Activated T-helper 1 cell treated with Interleukin-2 at 50 U/mL for 16 hours (primary cell): ENCODE measurements at places on chromosomes 16 and 17.
A peak's percentile ranks its signal among the peaks of the same experiment; 100 is the strongest.

- no peak for DNase-seq
These were observed 38.6 kb upstream of the TENT4B start for GRCh38 chr16:50114357-50115129.

DNA sequence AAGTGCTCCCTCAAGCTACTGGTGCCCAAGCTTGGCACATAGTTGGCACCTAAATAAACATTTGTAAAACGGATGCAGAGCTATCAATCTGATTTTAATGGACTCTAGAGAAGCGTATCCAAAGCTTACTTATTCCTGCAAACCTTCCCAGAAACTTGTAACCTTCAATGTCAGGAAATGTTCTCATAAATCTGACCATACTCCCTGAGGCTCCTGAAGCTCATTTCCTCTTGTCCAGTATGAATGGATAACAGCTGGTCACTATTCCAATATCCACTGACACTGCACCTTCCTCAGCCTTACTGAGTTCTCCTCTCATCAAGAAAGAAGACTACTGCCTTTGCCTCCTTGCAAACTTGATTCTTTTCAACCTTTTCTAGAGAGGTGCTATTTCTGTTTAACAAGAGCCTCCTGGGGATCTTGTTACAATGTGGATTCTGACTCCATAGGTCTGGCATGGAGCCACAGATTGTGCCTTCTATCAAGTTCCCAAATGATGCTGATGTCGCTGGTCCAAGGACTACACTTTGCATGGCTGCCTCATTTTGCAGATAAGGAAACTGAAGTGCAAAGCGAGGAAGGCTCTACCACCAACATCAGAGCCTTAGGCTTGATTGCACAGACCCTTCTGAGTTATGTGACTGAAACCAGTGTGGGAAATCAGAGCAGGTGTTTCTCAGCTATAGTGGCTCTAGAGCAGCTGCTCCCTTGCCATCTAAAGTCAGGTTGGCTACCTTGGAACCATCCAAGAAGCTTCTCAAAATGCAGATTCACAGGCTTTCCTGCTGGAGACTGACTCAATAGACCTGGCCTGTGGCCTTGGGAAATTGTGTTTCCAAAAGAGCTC is 377.8 kb downstream of the SOX9 start:
- DNase-seq: no peak

- DNase-seq: peak; percentile 10
These were observed 674 bp downstream of the C17orf75 start for GRCh38 chr17:32341141-32341856.

GRCh38 chr16:9787717-9788116 is 394.5 kb downstream of the GRIN2A start:
- no peak for DNase-seq

DNA sequence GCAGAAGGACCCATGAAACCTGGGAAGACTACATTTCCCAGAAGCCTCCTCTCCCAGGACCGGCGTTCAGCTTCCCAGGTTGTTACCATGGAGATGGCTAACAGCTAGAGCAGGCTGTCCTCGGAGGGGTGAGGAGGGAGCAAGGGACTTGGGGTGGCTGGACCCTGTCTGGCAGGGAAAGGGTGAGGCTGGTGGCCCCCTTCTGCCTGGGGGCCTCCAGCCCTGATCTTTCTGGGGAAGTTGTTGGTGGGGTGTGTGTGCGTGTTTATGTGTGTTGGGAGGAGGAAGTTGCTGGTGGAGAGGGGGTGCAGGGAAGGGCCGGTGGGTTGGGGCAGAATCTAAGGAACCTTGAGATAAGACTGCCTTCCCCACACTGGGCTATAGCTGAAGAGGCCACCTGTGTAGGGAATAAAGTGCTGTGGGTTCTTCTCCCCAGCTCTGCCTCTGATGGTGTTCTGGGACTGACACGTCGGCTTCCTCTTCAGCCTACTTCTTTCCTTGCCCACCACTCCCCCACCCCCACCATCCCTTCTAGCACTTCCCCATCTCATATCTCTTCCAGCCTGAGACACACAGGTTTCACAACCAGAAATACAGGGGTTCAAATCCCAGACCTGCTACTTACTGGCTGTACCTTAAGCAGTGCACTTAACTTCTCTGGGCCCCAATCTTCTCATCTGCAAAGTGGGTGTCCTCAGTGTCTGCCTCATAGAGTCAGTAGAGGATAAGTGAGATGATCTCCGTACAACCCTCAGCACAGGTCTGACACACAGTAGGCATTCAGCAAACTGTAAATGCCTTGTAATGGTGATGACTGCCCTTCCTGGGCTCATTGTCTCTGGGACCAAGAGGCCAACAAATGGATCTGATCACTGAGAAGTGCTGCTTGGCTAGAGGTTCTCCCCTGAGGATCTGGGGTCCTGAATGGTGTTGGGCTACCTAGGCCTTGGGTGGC is at the start of gene DRC7:
Gene DRC7, plus strand, starts transcription at position 82 of the 955 bp plus-strand sequence. CDS start 3,144 bp downstream, outside the sequence.
- no peak for DNase-seq

- no peak for DNase-seq
These were observed 281.5 kb downstream of the SNX29 start for GRCh38 chr16:12257926-12258561.

DNA sequence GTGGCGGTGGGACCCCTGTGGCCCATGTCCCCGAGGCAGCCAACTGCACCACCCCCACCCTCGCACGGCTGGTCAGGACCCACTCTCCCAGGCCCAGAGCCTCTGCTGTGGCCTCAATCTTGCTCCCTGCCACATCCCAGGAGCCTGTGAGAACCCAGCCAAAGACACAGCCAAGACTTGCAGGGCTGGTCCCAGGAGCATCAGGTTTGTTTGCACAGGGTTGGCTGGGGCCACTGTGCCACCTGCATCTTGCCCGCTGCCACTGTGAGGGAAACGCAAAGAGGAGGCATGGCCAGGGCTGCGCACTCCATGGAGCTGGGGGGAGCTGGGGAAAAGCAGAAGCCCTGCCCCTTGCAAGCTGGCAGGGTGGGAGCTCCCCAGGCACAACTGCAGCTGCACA is 92.5 kb downstream of the SSH2 start:
- DNase-seq: no peak

DNA sequence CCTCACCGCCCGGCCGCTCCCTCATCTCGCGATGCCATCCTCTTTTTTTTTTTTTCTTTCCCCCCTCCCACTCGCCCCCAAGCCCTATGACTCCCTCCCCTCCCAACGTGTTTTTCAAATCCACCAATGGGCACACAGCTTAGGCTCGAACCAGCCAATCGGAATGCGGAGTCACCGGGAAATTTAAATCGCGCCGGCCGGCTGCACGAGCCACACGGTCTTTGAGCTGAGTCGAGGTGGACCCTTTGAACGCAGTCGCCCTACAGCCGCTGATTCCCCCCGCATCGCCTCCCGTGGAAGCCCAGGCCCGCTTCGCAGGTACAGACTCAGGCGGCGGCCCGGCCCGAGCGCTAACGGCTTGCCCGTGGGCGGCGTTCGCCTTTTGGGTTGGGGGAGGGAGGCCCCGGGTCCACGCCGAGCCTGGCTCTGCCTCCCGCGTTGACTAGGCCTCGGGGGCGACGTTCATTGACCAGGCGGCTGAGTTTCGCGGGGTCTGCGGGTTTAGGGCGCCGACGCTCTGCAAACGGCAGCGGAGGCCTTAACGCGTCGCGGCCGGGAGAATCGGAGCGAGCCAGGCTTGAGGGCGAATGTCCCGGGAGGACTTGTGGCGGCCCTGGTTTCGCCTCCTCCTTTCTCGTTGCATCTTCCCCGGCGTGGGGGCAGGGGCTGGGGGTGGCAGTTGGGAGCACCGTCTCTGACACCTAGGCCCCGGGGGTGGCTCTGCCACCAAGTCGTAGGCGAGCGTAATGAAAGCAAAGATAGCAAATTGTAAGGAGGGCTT is at the start of gene KPNA2:
Gene KPNA2, plus strand, starts transcription at position 213 of the 781 bp plus-strand sequence. CDS start 1,398 bp downstream, outside the sequence.
- DNase-seq: peak; percentile 80

- peak; percentile 52 for DNase-seq
These were observed 1.8 kb upstream of the UBTF start for GRCh38 chr17:44221084-44221861.

DNA sequence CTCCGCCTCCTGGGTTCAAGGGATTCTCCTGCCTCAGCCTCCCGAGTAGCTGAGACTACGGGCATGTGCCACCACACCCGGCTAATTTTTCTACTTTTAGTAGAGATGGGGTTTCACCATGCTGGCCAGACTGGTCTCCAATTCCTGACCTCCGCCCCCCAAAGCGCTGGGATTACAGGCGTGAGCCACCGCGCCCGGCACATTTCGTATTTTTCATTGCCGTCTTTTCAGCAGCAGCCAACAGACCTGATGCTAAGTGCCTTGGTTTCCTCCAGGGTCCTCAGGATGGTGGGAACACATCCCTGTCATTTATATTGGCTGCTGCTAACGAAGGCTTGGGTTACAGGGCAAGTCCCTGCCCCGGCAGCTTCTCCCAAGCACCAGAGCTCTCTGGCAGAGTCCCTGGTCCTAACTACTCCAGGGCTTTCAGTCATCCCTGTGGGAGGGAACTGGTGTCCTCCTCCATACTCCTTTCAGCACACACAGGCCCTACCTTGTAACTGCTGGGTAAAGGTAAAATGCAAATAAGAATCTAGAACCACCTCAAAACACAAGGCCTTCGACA is 1.5 kb upstream of the RNF157 start:
- DNase-seq: no peak

- no peak for DNase-seq
These were observed 47.9 kb upstream of the TAC4 start for GRCh38 chr17:49895812-49896211.

GRCh38 chr17:789160-789840 is 7.1 kb downstream of the MRM3 start:
- no peak for DNase-seq

GRCh38 chr16:17469741-17470181 is 999 bp downstream of the XYLT1 start:
- peak; percentile 11 for DNase-seq

DNA sequence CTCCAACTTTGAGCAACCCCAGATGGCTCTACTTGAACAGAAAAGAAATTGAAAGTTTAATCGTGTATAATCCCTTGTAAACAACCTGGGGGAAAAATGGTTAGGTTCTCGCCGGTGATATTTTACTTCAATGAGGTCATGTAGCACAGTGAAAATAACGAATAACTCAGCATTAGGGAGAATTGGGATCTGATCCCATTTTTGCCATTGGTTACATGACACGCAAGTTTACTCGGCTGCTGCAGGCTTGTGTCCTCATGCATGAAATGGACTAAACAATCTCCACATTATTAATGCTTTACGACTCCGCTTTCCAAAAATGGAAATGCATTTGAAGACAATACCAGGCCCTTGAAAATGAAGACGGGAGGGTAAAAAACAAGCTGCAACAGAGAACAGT is 45.5 kb upstream of the LRRC37A3 start:
- no peak for DNase-seq

DNA sequence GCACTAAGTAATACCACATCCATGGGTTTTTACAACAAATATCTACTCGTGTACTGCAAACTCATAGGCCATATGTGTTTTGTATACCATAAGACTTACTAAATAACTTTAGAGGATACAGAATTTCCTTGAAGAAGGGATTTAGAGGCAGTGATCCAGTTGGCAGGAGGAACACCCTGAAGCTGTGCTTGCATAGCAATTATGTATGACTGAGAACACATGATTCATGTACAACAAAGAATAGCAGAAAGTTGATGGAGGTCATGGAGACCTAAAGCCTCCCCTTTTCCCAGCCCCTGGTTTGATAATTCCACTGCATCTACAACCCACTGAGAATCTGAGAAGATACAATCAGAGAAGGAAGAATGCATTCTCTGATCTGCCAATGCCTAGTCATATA is 83.8 kb upstream of the PMFBP1 start:
- DNase-seq: no peak

- DNase-seq: no peak
These were observed 6.3 kb upstream of the NETO2 start for GRCh38 chr16:47150067-47150466.

DNA sequence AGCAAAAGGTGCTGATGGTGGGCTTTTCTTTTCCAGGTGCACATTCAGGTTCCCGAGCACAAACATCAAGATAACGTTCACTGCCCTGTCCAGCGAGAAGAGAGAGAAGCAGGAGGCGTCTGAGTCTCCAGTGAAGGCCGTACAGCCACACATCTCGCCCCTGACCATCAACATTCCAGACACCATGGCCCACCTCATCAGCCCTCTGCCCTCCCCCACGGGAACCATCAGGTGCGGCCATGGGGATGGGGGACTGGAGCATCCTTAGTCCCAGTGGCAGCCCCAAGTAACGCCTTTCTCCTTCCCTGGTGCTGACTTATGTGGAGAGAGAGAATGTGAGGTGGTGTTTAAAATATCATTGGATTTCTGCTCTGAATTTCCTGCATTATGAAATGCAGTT is 43.8 kb downstream of the FOXK2 start:
- DNase-seq: no peak
